ENCODE measurements at places on chromosomes 2 and 18.

GRCh38 chr18:63467699-63468098 lies 9.1 kb upstream of the SERPINB5 start:
- no peak for DNase-seq

DNA sequence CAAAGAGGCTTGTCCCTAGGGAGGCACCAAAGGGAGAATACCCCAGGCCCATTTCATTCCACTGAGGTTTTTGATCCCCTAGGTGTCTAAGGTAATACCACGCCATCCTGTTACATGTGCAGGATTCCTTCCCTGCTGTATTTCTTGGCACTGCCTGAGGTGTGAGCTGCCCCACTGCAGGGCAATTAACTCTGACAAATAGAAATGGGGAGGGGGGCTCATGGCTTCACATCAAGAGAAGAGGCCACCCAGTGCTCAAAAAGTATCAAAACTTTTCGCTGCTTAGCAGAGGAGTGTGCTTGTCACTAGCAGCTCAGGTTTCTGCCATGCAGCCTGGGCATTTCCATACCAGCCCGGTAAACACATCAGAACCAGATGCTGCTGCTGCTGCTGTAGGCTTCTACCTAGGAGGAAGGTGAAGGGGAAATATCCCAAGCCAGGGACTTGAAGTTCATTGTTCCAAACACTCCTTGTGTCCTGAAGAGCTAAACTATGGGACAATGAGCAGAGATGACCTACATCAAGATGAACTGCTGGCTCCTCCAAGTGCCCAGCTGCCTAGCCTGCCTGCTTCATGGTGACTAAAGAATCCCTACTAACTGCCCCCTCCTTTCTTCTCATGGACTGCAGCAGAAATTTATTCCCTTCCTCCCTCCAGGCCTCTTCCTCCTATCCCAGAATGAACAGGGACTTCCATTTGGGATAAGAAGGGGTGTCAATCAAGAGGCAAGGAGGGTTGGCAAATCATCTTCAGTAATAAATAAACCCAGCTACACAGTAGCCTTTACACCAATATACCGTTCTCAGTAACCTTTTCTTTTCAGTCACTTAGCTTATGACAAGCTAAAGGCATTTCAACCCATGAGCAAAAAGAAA lies 16.4 kb downstream of the POU3F3 start:
- DNase-seq: no peak

GRCh38 chr2:136750065-136750464 lies 15.3 kb upstream of the THSD7B start:
- DNase-seq: no peak

DNA sequence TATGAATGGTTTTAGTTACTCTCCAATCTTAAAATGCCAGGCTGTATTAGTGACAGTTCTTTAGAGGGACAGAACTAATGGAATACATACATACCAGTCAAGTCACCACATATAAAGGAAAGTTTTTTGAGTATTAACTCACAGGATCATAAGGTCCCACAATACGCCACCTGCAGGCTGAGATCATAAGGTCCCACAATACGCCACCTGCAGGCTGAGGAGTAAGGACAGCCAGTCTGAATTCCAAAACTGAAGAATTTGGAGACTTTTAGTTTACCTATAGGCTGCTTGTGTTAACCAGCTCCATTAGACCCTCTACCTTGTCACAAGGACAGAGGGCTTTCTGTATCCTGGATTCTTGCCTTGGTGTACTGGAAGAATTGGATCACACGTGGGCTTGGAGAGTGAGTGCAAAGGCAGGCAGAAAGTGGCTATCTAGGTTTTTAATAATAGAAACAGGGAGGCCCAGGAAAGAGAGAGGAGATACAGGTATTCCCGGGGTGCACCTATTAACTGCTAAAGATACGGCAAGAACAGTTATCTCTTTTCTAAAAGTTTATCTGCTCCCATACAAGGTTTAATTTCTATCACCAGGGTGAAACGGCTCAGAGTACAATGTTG lies 234.9 kb upstream of the CYRIA start:
- no peak for DNase-seq

DNA sequence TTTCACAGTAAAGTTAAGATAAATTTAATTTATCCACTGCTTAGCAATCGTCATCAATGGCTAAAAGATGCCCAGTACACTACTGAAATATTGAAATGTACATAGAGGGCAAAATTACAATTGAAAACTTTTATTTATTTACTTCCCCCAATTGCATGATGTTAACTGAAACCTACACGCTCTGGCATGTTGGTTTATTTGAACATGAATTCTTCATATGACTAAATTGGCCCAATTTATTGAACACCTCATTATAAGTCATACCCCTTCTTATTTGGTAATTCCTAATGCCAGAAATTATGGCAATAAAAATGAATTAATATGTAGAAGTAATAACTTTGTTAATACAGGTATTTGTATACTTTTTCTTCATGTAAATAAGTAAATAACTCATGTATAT lies 183.0 kb upstream of the ZC3H15 start:
- no peak for DNase-seq

GRCh38 chr2:120241684-120242083 lies 11.0 kb upstream of the RALB start:
- DNase-seq: no peak

- DNase-seq: no peak
Observed at GRCh38 chr2:238791354-238791753, 56.5 kb upstream of the TWIST2 start.

GRCh38 chr2:184611361-184612085 lies 13.2 kb downstream of the ZNF804A start:
- DNase-seq: no peak

DNA sequence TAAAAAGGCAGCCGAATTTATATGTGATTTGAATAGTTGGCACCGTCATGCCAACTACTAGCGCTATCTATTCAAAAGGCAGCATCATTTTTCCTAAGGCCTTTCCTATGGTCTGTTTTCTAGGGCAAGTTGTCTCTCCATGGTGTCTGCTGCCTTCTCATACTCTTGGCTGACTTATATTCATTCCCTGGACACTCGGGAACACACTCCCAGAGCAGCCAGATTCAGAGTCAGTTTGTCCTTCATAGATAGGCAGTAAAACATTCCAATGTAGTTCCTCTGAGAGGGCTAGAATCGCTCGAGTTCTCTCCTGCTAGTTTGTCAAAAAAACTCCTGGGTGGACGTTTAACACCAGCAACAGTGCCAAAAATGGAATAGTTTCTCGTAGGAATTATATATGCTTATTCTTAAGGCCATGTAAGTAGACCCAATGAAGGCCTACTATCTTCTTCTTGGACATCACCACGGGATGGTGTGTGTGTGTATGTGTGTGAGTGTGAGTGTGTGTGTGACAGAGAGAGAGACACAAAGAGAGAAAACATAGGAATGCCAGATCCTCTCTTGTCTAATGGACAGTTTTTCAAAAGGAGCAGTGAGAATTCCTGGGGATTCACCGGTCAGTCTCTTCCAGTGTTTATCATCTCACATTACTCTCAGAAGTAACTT lies 129.3 kb upstream of the CTAGE1 start:
- DNase-seq: no peak

GRCh38 chr2:74578408-74578807 lies 23.9 kb downstream of the DOK1 start:
- DNase-seq: no peak

DNA sequence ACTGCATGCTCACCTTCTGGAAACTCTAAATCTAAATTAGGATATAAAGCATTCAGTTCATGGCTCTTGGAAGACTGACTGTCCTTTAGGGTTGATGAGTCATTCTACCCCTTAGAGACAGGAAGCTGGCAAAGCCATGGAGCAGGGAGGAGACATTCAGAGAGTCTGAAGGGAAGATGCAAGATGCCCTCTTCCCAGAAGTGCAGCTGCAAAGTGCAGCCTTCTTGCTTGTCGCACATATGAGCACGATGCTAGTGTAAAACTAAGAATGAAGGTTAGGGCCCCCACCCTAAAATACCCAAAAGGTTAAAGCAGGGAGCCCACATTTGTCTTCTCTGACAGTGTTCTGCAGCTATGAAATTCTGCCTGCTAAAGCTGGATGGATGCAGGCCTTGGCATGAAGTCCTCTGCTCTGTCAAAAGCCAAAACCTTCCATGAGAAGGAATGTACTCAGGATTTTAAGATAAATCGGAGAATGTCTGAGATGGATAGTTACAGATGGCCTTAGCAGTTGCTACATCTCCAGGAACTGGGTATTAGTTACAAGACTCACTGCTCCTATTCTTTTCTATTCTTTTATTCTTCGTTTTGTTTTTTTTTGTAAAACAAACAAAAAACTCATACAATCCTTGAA lies 89.7 kb downstream of the POLE4 start:
- no peak for DNase-seq

DNA sequence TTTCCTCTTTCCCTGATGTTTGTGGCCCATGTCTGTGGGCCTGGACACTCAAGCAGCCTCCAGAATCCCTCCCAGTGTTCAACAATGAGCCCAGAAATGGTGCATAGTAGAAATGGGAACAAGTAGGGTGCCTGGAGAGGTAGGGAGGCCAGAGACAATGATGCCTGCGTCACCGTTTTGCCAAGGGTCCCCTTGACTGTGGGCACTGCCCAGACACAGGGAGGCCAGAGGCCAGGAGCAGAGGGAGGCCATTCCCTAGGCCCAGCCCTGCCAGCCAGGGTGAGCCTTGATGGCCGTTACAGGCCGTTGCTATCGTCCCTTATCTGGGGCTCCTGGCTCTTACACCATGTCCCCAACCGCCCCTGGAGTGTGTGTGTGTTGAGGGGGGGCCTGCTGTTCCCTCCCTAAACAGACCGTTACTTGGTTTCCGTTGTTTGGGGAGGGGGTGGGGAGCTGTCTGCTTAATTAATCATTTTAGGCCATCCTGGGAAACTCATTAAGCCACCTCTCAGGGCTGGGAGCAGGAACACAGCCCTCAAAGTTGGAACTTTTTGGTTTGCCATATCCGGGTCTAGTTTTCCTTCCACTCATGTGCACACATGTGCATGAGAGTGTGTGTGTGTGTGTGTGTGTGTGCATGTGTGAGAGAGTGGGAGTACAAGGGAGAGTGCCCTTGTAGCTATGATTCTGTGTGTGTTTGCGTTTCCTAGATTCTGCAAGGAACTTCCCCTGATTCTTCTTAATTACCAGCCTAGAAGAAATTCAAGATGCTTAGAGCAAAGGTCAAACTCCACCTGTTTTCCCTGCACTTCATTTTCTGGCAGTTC lies 135.2 kb upstream of the HAAO start:
- DNase-seq: no peak

- no peak for DNase-seq
Observed at GRCh38 chr18:71707985-71708500, 836.1 kb downstream of the CBLN2 start.

DNA sequence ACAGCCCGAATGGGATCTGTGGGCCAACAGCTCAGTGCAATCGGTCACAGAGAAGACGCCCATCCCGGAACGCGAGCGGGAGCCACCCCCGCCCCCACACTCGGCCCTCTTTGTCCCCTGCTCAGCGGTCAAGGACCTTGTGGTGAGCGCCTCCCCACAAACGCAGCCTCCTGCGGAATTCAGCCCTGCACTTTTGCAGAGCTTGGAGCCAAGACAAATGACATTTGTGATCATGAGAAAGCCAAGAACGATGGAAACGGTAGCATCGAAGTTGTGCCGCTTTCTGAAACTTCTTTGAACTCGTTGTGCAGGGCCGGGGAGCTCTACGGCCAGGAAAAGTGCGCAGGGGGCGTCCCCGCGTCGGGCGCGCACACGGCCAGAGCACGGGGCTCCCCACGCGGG lies 6.7 kb upstream of the SALL3 start:
- no peak for DNase-seq
